ENCODE measurements at places on chromosomes 1 and 21. TPM values are rescaled to one million over a fixed set of nuclear protein-coding genes. Genes with fewer than 3 reads are reported as not detected.

- peaks cover 43% of the 10 kb centered on the region for H3K4me1 ChIP-seq
- H3K27me3 ChIP-seq: peaks cover 5% of the 10 kb centered on the region
- H3K36me3 ChIP-seq: no peaks in the 10 kb centered on the region
- no peak overlapping the region for H3K27ac ChIP-seq
Measured at GRCh38 chr1:156656806-156657740, 15.2 kb downstream of the BCAN start.

DNA sequence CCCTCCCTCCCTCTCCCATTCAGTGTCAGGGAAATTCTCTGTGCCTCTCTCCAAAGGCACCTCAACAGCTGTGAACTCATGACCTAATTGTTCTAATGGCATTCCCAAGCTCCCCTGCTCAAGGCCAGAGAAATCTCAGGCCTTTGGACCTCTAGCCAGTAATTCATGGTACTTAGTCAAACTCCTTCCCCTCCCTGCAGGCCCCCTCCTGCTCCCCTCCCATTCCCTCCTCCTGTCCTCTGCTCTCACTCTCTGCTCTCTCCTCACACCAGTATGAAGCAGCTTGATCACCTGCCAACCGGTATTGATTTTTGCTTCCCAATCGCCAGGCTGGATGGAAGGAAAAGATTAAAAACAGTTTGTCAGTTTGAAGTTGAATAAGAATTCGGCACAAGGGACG, 370.5 kb upstream of the PBX1 start:
- DNase-seq: no peak
- no peaks in the 10 kb centered on the region for H3K36me3 ChIP-seq
- no peak overlapping the region for H3K4me3 ChIP-seq
- H3K4me1 ChIP-seq: no peaks in the 10 kb centered on the region
- H3K27me3 ChIP-seq: no peaks in the 10 kb centered on the region

DNA sequence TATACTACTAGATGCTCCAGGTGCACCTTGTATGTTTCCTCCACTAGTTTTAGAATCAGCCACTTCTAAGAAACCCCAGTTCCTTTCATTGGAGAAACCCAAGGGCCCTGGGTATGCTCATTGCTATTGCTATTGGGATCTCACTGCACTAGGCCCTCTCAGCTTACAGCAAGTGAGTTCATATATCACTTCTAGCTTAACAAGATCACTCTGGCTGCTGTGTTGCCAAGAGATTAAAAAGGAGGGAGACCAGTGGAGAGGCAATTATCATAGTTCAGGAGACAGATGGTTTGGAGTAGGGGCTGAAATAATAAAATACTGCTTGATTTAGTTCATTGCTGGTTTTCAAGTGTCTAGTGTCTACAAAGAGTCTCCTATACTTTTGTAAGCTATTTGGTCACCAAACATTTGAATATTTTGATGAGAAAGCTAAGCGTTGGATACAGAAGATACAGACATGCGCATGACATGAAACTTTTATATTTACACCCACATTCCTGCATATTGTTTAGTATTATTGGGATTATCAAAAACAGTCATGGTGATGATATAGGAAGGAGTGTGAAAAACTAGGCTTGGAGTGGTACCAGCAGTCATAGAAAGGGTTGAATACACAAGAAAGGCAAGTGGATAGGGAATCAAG, 671.9 kb downstream of the ADGRL2 start:
- H3K27me3 ChIP-seq: no peaks in the 10 kb centered on the region
- no peak overlapping the region for H3K4me3 ChIP-seq
- no peak overlapping the region for H3K27ac ChIP-seq

- H3K27ac ChIP-seq: no peak overlapping the region
- no peak overlapping the region for H3K4me3 ChIP-seq
- no peaks in the 10 kb centered on the region for H3K27me3 ChIP-seq
- no peaks in the 10 kb centered on the region for H3K4me1 ChIP-seq
- DNase-seq: no peak
Measured at GRCh38 chr1:176717066-176717750, 254.2 kb downstream of the PAPPA2 start.

- DNase-seq: no peak
- H3K36me3 ChIP-seq: no peaks in the 10 kb centered on the region
- no peak overlapping the region for H3K4me3 ChIP-seq
- H3K4me1 ChIP-seq: peaks cover 10% of the 10 kb centered on the region
- no peaks in the 10 kb centered on the region for H3K27me3 ChIP-seq
Measured at GRCh38 chr1:94935476-94935875, 8.6 kb upstream of the CNN3 start.

- no peaks in the 10 kb centered on the region for H3K36me3 ChIP-seq
- no peak overlapping the region for H3K27ac ChIP-seq
- H3K4me3 ChIP-seq: no peak overlapping the region
- H3K27me3 ChIP-seq: no peaks in the 10 kb centered on the region
Measured at GRCh38 chr1:41417746-41418145, 56.5 kb downstream of the FOXO6 start.

GRCh38 chr1:182740120-182740519, 49.5 kb upstream of the NPL start:
- no peak for DNase-seq
- H3K27ac ChIP-seq: no peak overlapping the region
- no peaks in the 10 kb centered on the region for H3K36me3 ChIP-seq
- no peaks in the 10 kb centered on the region for H3K27me3 ChIP-seq
- H3K4me1 ChIP-seq: no peaks in the 10 kb centered on the region
- H3K4me3 ChIP-seq: no peak overlapping the region

- no peaks in the 10 kb centered on the region for H3K27me3 ChIP-seq
- H3K4me1 ChIP-seq: no peaks in the 10 kb centered on the region
- H3K36me3 ChIP-seq: no peaks in the 10 kb centered on the region
- H3K27ac ChIP-seq: no peak overlapping the region
- H3K4me3 ChIP-seq: no peak overlapping the region
Measured at GRCh38 chr1:182069028-182069466, 7.5 kb upstream of the ZNF648 start.

GRCh38 chr1:10916991-10917390, 95.5 kb upstream of the TARDBP start:
- no peaks in the 10 kb centered on the region for H3K36me3 ChIP-seq
- H3K4me3 ChIP-seq: no peak overlapping the region
- no peak overlapping the region for H3K27ac ChIP-seq
- no peaks in the 10 kb centered on the region for H3K27me3 ChIP-seq
- no peaks in the 10 kb centered on the region for H3K4me1 ChIP-seq

DNA sequence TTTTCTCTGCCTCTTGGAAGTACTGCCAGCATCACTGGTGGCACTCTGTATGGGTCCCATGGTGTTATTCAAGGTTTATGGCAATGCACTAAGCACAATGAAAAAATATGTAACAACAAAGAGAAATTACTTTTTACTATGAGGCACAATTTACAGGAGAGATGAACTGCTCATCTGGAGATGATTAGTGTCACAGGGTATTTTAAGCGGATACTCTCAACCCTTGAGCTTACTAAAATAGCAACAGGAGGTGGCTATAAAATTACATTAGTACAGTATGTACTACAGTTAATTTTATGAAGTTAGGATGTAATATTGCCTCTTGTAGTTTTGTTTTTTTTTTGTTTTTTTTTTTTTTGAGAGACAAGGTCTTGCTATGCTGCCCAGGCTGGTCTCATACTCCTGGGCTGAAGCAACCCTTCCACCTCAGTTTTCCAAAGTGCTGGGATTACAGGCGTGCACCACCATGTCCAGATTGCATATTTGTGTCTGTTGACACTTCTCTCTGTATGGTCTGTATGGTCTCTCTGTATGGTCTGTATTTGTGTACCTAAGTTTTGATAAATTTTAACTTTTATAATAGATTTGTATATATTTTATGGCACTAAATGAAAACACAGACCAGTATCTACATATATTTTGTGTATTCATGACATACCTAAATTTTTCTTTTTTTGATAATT, 175.6 kb upstream of the HP1BP3 start:
- no peak overlapping the region for H3K27ac ChIP-seq
- H3K27me3 ChIP-seq: no peaks in the 10 kb centered on the region
- H3K4me3 ChIP-seq: no peak overlapping the region
- no peaks in the 10 kb centered on the region for H3K36me3 ChIP-seq
- no peak for DNase-seq

- H3K4me3 ChIP-seq: no peak overlapping the region
- H3K27ac ChIP-seq: no peak overlapping the region
- DNase-seq: no peak
- H3K36me3 ChIP-seq: no peaks in the 10 kb centered on the region
- peaks cover 18% of the 10 kb centered on the region for H3K27me3 ChIP-seq
Measured at GRCh38 chr1:34779962-34780361, 1.1 kb upstream of the GJB3 start.

GRCh38 chr1:244065960-244066388, 14.9 kb downstream of the ZBTB18 start:
- no peak overlapping the region for H3K27ac ChIP-seq
- DNase-seq: no peak
- no peaks in the 10 kb centered on the region for H3K27me3 ChIP-seq
- H3K4me1 ChIP-seq: no peaks in the 10 kb centered on the region
- no peaks in the 10 kb centered on the region for H3K36me3 ChIP-seq

- no peaks in the 10 kb centered on the region for H3K36me3 ChIP-seq
- H3K4me1 ChIP-seq: peaks cover 28% of the 10 kb centered on the region
- no peaks in the 10 kb centered on the region for H3K27me3 ChIP-seq
- peak; percentile 91 for DNase-seq
Measured at GRCh38 chr1:6785728-6786505, 663 bp downstream of the CAMTA1 start.

GRCh38 chr1:32869923-32870614, 643 bp downstream of the FNDC5 start:
- DNase-seq: peak; percentile 77
- H3K36me3 ChIP-seq: no peaks in the 10 kb centered on the region
- no peak overlapping the region for H3K4me3 ChIP-seq

- H3K4me3 ChIP-seq: peak overlapping the region; percentile 40
- no peaks in the 10 kb centered on the region for H3K36me3 ChIP-seq
- peak overlapping the region; percentile 60 for H3K27ac ChIP-seq
Measured at GRCh38 chr1:236502972-236503639, 20.7 kb upstream of the LGALS8 start.

GRCh38 chr1:171530676-171531075, 45.3 kb downstream of the PRRC2C start:
- no peak overlapping the region for H3K27ac ChIP-seq
- H3K4me1 ChIP-seq: no peaks in the 10 kb centered on the region
- peaks cover 56% of the 10 kb centered on the region for H3K36me3 ChIP-seq
- H3K27me3 ChIP-seq: no peaks in the 10 kb centered on the region

DNA sequence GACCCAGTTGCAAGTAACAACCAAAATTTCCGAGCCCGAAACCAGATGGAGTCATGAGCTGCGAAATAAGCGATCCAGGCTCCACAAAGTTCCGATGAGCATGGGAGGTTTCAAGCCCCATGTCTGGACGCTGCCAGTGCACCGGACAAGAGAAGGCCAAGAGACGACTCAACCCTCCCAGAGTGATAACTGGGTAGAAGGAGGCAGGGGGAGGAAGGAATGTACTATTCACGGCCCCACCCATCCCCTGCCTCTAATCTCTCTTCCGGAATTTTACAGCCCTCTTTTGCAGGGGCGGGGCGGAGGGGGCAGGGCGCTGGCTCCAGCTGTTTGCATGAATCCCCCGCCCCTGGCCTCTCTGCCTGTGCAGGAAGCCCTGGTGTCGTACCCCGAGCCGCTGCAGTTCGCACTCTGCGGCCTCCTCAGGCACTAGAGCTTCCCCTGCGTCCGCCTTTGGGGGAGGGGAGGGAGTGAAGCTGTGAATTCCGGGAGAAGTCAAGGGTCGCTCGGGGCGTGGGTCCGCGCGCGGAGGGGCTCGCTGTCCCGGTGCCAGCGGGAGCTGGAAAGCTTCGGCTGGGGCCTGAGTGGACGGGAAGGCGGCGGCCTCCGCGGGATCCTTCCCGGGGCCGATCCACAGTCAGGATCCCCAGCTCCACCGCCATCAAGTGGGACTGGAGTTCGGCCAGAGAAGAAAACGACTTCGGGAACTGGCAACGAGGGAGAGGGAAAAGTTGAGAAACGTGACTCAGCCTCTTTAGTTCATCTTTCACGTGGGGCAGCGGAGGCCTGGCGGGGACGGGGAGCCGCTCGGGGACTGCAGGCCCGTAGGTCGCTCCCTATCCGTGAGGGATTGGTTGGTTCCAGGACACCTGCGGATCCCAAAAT, 6.3 kb upstream of the PTP4A2 start:
- H3K27ac ChIP-seq: peak overlapping the region; percentile 99
- H3K4me3 ChIP-seq: no peak overlapping the region
- peaks cover 48% of the 10 kb centered on the region for H3K4me1 ChIP-seq
- H3K36me3 ChIP-seq: no peaks in the 10 kb centered on the region
- peak; percentile 94 for DNase-seq

- no peak for DNase-seq
- H3K36me3 ChIP-seq: no peaks in the 10 kb centered on the region
- no peak overlapping the region for H3K27ac ChIP-seq
- H3K27me3 ChIP-seq: no peaks in the 10 kb centered on the region
- H3K4me3 ChIP-seq: no peak overlapping the region
Measured at GRCh38 chr1:85975912-85976371, 180.6 kb downstream of the COL24A1 start.

DNA sequence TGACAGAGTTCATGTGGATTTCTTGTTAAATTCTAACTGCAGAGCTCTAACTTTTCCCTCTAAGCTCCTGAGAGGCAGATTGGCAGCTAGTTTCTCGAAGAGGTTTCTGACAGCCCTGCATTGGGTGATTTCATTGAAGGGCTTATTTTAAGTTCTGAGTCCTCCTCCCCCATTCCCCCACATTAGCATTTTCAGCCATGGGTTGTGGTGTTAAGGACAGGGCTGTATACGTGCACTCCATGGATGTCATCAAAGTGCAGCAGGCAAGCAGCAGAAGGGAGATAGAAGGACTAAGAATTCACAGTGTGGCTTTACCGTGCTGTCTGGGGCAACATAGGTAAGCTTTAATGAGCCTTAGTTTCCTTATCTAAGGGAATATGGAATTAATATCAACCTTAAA, 19.0 kb downstream of the CRYZ start:
- no peaks in the 10 kb centered on the region for H3K4me1 ChIP-seq
- H3K27ac ChIP-seq: no peak overlapping the region
- H3K4me3 ChIP-seq: no peak overlapping the region
- no peak for DNase-seq
- no peaks in the 10 kb centered on the region for H3K27me3 ChIP-seq
- H3K36me3 ChIP-seq: peaks cover 5% of the 10 kb centered on the region

GRCh38 chr1:21216835-21217811, 40.4 kb upstream of the EIF4G3 start:
- H3K4me1 ChIP-seq: no peaks in the 10 kb centered on the region
- H3K4me3 ChIP-seq: no peak overlapping the region
- DNase-seq: peak; percentile 44
- H3K27ac ChIP-seq: no peak overlapping the region

The CHODL gene
- 0.39 TPM for total RNA-seq

The SPRR2E gene
- total RNA-seq: not detected

The RHD gene
- total RNA-seq: 1.0 TPM

The CACHD1 gene
- total RNA-seq: 22.8 TPM

The OR2AJ1 gene
- total RNA-seq: not detected

The HMGCS2 gene
- 1.5 TPM for total RNA-seq

Measured in upper lobe of left lung (tissue), 6 donors.